Activated naive CD4-positive, alpha-beta T cell treated with anti-CD3 and anti-CD28 coated beads for 36 hours (primary cell): ENCODE measurements at places on chromosomes 4 and X. TPM values are rescaled to one million over a fixed set of nuclear protein-coding genes. Genes with fewer than 3 reads are reported as not detected.

GRCh38 chr4:42123071-42123644 lies 29.3 kb downstream of the BEND4 start:
- DNase-seq: no peak
- H3K4me1 ChIP-seq: no peaks in the 10 kb centered on the region
- no peak overlapping the region for H3K27ac ChIP-seq
- H3K4me3 ChIP-seq: no peak overlapping the region

DNA sequence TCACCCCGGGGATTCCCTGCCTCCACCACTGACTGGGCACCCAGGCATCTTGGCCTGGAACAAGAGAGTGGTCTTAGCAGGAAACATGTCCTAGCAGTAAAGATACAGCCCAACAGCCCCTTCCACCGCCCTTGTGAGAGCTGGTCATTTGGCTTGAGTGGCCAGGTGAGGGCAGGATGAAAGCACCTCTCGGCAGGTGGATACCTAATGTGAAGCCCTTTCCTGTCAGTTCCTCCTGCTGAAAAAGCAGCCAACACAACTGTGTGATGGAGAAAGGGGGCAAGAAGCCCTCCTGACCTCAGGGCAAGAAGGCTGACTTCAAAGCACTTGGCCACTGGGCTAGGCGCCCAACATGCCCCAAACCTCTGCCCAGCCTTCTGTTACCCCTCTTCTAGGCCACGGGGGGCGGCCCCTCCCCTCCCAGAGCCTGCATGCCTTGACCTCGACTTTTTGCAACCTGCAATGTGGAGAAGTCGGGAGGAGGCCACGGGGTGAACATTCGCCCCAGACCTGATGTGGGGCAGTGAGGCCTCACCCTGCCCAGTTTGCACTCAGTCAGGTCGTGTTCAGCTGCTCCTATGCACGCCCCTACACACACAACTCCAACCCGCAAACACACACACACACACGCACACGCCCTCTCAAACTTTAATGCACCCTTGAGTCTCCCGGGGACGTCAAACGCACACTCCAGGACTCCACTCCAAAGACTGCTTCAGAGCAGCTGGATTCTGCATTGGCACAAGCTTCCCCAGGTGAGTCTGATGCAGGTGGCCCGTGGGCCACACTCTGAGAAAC lies 1.1 kb downstream of the LGI2 start:
- peaks cover 4% of the 10 kb centered on the region for H3K4me1 ChIP-seq
- H3K27ac ChIP-seq: no peak overlapping the region
- H3K27me3 ChIP-seq: peaks cover 66% of the 10 kb centered on the region
- peak overlapping the region; percentile 7 for H3K4me3 ChIP-seq

- H3K27ac ChIP-seq: no peak overlapping the region
- DNase-seq: no peak
- H3K36me3 ChIP-seq: no peaks in the 10 kb centered on the region
Measured at GRCh38 chrX:32455704-32456103, 755.6 kb downstream of the DMD start.

- H3K27me3 ChIP-seq: peaks cover 12% of the 10 kb centered on the region
- H3K27ac ChIP-seq: no peak overlapping the region
- H3K4me1 ChIP-seq: peaks cover 11% of the 10 kb centered on the region
- H3K4me3 ChIP-seq: no peak overlapping the region
Measured at GRCh38 chr4:121791481-121791880, 9.6 kb upstream of the EXOSC9 start.

DNA sequence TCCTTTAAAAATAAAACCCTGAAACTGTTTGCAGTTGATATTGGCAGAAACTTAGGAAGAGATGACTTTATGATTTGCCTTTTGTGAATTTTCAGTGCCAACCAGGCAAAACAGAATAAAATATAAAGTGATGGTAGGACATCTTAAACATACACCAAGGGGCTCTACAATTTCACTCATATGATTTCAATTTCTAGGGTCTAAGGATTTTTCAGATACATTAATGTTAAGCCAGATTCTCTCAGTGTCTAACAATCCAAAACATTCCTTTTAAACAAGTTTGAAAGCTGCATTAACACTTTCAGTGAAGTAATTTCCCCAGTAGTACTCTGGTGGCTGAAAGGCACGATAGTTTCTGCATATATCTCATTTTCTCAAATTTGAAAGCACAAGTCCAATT lies 1262.0 kb upstream of the ADGRL3 start:
- H3K27ac ChIP-seq: no peak overlapping the region
- no peaks in the 10 kb centered on the region for H3K4me1 ChIP-seq

DNA sequence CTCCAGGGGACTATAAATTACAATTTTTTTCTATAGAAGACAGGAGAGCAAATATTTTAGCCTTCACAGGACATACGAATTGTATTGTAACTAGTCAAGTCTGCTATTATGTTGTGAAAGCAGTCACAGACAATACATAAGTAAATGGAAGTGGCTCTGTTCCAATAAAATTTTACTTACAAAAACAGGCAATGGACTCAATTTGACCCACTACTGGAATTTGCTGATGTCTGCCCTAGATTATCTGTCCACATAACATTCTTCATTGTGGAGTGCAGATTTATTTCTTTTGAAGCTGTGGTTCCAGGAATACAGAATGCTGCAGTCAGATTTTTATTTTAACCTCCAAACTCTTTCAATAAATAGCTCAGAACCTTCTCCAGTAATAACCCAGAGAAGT lies 330.3 kb downstream of the PPP4R3C start:
- H3K27ac ChIP-seq: no peak overlapping the region
- no peak for DNase-seq
- no peaks in the 10 kb centered on the region for H3K4me1 ChIP-seq
- no peak overlapping the region for H3K4me3 ChIP-seq
- H3K27me3 ChIP-seq: no peaks in the 10 kb centered on the region

DNA sequence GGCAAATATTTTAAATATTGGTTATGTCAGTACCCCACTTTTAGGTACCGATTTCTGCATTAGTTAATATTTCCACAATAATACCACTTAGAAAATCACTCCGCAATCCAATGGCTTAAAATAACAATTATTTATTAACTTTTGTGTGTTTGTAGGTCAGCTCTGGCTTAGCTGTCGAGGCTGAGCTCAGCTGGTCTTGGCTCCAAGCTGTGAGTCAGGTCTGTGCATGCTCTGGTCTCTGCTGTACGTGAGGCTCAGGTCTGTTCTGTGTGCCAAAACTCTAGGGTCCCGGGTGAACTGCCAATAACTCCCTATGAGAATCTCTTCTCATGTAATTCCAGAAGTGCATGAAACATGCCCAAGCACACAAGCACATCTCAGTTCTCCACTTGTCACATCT lies 245.8 kb upstream of the GK2 start:
- no peak for DNase-seq
- H3K27ac ChIP-seq: no peak overlapping the region
- H3K36me3 ChIP-seq: no peaks in the 10 kb centered on the region

- H3K27me3 ChIP-seq: no peaks in the 10 kb centered on the region
- H3K27ac ChIP-seq: no peak overlapping the region
- no peaks in the 10 kb centered on the region for H3K36me3 ChIP-seq
- H3K4me3 ChIP-seq: no peak overlapping the region
- H3K4me1 ChIP-seq: no peaks in the 10 kb centered on the region
Measured at GRCh38 chr4:13920111-13920875, 292.8 kb upstream of the BOD1L1 start.

DNA sequence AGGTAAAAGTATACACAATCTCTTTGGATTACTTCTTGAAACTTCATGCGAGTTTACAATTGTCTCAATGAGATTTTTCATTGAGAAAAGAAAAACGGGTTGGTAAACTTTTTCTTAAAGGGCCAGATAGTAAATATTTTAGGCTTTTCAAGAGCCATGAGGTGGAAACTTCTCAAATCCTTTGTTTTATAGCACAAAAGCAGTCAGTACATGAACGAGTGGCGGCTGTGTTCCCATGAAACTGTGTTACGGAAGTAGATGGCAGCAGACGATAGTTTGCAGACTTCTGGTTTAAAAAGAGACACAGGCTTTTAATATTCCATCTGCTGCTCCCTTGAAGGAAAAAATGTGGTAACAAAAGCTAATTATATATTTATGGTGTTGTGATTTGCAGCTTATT lies 332.0 kb downstream of the TENM3 start:
- DNase-seq: no peak
- peaks cover 10% of the 10 kb centered on the region for H3K27me3 ChIP-seq
- H3K4me1 ChIP-seq: no peaks in the 10 kb centered on the region
- no peak overlapping the region for H3K27ac ChIP-seq
- H3K4me3 ChIP-seq: no peak overlapping the region

The PDGFC gene
- not detected for total RNA-seq

The HDX gene
- total RNA-seq: 0.89 TPM

The TMPRSS11D gene
- not detected for total RNA-seq

The ZAR1 gene
- total RNA-seq: not detected

The XAGE1A gene
- total RNA-seq: not detected
